ELF-1 (cell line): ENCODE measurements at places on chromosomes 1 and 21.

DNA sequence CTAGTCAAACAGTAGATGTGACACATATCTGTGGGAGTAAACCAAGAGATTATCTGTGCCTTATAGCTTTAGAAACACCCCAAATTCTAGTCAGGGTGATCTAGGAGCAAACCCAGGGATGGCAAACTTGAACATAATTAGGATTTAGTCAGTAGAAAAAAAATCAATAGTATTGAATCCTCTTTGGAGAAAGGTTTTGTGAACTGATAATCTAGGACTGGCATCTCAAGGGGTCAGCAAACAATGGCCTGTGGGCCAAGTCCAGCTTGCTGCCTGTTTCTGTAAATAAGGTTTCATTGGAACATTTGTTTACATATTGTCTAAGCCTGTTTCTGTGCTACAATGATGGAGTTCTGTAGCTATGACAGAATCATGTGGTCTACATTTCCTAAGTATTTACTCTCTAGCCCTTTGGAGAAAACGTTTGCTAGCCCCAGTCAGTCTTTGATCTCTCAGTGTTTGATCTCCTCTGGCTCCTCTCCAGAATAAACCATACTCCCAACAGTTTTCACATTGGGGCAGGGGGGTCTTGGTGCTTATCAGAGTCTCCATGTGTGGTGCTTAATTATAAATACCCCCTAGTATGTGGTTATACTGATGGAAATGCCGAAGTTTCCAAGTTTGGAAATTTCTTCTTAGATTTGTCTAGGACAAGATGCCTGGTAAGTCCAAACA lies 385.8 kb downstream of the NTNG1 start:
- no peak for DNase-seq

GRCh38 chr1:21706151-21706835 lies 37.1 kb upstream of the RAP1GAP start:
- DNase-seq, result peak; percentile 71

DNA sequence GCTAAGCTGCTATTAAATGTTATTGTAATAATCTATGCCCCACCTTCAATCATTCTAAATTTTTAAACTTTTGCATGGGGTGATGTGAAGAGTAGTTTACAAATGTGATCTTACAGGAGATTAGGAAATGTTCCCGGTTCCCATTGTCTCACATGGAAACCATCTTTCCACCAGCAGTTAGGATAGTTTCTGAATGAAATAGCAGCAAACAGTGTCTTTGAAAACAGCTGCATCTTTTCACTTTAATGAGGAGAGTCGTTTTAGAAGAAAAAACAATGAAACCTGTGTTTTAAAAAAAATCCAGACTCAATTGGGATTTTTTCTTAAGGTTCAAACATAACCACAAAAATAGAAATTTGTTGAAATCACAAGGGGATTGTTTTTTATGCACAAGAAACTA lies 134.2 kb downstream of the TLR5 start:
- DNase-seq, result no peak

DNA sequence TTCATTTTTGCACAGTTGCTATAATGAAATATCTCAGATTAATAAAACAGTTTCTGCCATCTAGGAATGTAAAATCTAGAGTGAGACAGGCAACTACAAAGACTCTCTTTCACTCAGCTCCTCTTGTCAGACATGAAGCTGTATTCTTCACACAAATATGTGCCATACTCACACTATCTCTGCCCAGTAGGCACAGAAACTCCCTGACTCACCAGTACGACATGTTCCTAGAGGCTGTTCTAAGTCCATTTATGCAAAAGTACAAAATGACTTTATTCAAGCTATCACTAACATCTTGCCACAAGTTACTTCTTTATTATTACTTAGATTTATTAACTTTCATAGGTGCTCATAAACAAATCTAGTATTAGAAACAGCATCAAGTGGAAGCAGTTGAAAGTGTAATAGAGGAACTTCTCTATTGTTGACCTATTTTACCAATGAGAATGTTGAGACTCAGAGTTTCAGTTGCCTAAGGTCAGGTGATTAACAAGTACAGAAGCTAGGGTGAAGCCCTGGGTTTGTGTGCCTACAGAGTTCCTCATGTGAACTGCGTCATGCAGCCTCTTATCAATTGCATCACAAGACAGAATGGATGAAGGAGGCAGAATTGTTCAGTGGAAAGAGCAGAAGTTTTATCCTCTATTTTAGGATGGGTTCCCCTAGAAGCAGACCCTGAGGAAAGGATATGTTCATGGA lies 98.9 kb downstream of the RGS2 start:
- DNase-seq, result no peak

DNA sequence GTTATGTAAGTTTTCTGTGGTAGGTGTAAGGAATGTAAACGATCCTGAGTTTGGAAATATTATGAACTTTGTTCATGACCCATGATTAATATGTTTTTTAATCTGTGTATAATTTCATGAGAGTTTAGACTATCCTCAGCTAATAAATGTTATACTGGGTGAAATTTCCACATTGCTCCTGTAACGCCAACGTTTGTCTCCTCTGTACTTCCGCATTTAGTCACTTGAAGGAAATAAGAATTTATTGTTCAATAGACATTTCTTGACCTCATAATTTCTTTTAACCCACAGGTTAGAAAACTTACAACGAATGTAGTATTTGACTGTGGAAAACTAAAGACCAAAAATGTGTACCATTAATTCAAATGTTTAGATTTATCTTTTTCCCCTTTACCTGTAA lies 876 bp downstream of the KCNJ15 start:
- DNase-seq, result no peak

- peak; percentile 26 for DNase-seq
Measured at GRCh38 chr1:212260557-212261355, 24.5 kb upstream of the PPP2R5A start.

- no peak for DNase-seq
Measured at GRCh38 chr1:213094446-213094845, 43.4 kb downstream of the RPS6KC1 start.

GRCh38 chr1:246254854-246255253 lies 252.2 kb downstream of the SMYD3 start:
- DNase-seq, result no peak

GRCh38 chr1:98896711-98897445 lies 107.8 kb downstream of the PLPPR5 start:
- DNase-seq, result no peak

DNA sequence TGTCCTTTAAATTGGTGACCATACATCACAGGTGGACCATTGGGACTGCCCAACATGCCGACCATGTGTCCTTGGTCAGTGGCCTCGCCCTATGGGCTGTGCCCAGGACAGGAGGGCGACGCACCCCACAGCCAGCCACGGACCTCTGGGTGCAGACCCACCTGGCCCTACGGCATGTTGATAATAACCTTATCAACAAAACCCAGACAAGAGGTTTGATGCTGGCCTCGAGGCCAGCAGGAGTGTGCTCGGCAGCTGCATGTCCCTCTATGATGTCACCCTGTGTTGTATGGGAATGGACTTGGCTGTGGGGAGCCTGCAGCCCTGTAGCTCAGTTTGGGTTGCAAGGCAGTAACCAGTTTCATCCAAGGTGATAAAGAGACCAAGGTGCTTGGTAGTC lies 32.1 kb downstream of the SLC37A1 start:
- no peak for DNase-seq

DNA sequence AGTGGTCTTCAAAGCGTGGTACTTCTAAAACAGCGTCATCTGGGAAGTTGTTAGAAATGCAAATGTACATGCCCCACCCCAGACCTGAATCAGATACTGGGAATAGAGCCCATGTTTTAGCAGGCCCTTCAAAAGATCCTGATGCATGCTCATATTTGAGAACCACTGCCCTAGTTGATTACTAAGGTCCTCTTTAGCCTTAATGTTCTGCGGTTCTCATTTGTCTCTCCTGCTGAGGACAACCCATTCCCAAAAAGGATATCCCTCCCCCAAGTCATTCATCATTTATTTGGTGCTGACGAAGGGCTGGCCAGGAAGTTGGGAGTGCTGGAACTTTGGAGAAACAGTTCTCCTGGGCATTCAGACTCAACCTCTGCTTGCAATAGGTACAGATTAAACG lies 92.4 kb upstream of the RALGPS2 start:
- DNase-seq, result no peak

GRCh38 chr1:41442697-41443251 lies 41.7 kb downstream of the EDN2 start:
- DNase-seq, result no peak

GRCh38 chr1:77273891-77274290 lies 7.9 kb upstream of the AK5 start:
- DNase-seq, result no peak

DNA sequence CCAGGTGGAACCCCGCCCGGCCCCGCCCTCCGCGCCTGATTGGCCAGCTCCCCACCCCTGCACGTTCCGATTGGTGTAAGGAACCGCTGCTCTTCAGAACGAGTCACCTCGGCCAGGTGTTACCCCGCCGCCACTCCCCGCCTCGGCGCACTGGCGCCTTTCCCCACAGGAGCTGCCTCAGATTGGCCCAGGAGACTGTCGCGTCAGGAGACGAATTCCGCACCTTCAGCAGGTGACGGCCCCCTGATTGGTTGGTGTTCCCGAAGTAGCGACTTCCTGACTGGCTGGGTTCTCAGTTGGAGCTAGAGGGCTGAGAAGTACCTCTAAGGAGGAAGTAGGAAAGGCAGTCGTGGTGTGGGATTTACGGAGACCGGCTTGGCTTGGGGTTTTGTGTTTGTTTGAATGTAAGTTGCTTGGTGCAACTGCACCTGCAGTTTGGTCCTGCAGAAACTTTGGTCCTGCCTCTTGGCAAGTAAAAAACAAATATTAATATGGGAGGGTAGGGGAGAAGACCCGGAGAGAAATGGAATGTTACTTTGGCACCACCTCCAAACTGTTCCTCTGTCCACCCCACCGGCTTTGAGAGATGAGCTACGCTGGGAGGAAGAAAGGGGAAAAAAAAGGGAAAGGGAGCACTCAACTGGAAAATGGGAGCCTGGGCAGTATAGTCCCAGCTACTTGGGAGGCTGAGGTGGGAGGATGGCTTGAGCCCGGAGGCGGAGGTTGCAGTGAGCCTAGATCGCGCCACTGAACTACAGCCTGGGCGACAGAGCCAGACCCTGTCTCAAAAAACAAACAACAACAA lies 415 bp upstream of the F11R start:
- DNase-seq, result peak; percentile 99

DNA sequence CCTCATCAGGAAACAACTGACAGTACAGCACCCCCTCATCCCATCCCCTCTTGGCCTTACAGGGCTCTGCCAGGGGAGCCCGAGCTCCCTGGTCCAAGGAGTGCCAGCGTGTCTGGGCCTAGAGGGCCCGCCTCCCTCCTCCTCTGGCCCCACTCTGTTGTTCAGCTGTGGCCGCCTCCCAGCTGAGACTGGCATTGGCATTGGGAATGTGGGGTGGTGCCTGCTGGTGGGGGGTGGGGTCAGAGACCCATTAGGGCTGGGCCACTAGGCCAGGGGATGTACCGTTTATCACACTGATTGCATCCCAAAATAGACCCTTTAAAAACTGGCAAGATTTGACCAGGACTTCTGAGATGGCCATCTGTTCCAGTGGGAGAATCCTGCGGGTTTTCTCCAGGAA lies 1.4 kb downstream of the LDLRAP1 start:
- DNase-seq, result no peak

GRCh38 chr1:209685821-209686220 lies 10.6 kb downstream of the G0S2 start:
- peak; percentile 54 for DNase-seq

- DNase-seq, result peak; percentile 19
Measured at GRCh38 chr1:10252508-10252907, 42.1 kb downstream of the KIF1B start.
